Hypothalamus (tissue), 51 donors: ENCODE measurements at places on chromosomes 2 and 18.
A peak's percentile ranks its signal among the peaks of the same experiment; 100 is the strongest.

DNA sequence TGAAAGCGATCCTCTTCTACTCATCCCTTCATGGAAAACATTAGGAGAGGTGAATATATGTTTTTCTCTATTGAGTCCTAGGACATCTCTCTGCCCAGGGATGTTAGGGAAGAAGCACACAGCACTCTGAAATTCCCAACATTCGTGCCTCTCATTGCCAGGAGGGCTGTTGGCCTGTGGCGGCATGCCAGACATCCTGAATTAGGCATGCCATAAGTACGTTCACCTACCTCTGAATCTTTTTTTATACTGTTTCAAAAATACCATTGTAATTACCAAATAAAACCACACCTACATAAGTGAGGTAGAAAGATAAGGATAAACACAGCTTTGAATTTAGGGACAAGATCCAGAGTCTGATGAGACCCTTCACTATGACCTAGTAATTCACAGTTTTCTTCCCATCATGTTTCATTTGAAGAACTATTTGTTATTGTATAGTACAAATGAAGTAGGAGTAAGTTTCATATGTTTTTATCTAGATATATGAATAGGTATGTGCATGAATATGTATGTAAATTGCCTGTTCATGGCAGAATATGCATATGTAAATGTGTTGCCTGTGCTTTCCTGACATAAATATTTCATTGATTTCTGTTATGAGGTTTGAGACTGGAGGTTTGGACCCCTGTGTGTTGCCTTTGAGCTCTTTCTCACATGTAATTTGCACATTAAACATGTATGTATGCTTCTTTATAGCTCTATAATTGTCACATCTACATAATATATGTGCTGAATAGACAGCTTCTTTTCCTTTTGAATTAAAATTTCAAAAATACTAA lies 66.6 kb upstream of the STAM2 start:
- no peak for DNase-seq

DNA sequence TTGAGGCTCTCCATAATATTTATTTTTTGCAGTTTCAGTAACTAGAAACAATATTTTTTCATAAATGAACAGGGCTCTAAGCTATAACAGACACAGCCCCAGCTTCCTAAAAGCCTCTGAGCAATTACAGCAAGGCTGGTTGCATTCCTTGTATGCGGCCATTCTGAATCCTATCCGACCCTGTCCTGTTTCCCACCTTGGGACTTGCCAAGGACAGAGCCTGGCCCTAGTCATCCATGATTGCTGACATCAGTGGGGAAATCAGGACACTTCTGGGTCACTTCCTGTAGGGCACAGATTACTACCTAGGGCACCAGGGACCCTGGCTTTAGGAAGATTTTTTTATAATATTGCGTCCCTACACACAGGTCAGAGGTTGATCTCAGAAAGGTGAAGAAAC lies 5.5 kb downstream of the TMEM177 start:
- DNase-seq: no peak

DNA sequence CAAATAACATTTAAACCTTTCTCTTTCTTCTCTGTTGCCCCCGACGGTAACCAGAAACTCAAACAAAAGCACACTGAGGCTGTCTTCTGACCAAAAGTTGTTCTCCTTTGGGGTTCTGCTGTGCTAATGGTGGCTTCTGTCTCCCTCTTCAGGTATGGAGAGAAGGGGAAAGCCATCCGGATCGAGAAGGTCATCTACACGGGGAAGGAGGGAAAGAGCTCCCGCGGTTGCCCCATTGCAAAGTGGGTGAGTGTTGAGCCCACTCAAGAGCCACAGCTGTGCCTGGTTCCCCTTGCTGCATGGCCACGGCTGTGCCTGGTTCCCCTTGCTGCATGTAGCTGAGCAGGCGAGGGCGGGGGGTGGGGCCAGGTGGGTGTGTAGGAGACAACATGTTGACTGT lies 67.4 kb downstream of the BOLA3 start:
- no peak for DNase-seq

DNA sequence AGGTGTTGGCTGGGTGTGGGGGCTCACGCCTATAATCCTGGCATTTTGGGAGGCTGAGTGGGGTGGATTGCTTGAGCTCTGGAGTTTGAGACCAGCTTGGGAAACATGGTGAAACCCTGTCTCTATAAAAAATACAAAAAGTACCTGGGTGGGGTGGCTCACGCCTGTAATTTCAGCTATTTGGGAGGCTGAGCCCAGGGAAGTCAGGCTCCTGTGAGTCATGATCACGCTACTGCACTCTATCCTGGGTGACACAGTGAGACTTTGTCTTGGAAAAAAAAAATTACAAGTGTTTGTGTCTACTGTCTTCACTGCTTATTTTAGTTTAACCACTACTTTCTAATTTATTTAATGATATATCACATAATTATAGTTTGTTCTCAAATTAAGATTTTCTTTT lies 62.7 kb upstream of the DOCK10 start:
- no peak for DNase-seq

GRCh38 chr2:174176898-174177297 lies 71.4 kb downstream of the OLA1 start:
- DNase-seq: no peak

- DNase-seq: no peak
Observed at GRCh38 chr2:118056165-118056534, 32.1 kb upstream of the INSIG2 start.

DNA sequence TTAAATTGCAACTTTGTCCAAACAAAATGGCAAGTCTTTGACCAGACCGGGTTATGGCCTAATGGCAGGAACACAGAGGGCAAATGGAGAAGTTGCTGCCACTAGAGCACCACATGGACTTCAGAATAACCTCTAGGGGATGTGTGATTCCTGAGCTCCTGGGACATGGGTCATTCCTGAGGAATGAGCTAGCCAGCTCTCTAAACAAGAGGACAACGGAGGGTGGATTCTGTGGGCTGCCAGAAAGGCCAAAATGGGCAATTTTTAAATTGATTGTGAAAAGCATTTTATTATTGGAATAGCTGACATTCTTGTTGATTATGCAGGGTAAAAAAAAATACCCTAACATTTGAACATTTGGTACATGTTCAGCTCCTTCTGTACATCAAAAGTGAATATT lies 109.8 kb upstream of the FZD5 start:
- no peak for DNase-seq

GRCh38 chr2:20516291-20516645 lies 69.4 kb downstream of the RHOB start:
- DNase-seq: no peak

- no peak for DNase-seq
Observed at GRCh38 chr2:83953697-83954096, 505.4 kb downstream of the SUCLG1 start.

GRCh38 chr2:50042771-50043170 lies 888.5 kb upstream of the FSHR start:
- no peak for DNase-seq

- DNase-seq: no peak
Observed at GRCh38 chr2:193695367-193695766, 1500.6 kb upstream of the TMEFF2 start.

- no peak for DNase-seq
Observed at GRCh38 chr18:2087877-2088673, 483.2 kb downstream of the METTL4 start.

GRCh38 chr2:181430406-181431118 lies 26.6 kb upstream of the ITGA4 start:
- no peak for DNase-seq

- DNase-seq: no peak
Observed at GRCh38 chr2:168751104-168751740, 51.2 kb upstream of the NOSTRIN start.

GRCh38 chr2:47539228-47539627 lies 136.3 kb downstream of the MSH2 start:
- DNase-seq: no peak

GRCh38 chr18:34901299-34901698 lies 139.9 kb upstream of the MAPRE2 start:
- DNase-seq: no peak

GRCh38 chr18:9719421-9719981 lies 11.4 kb downstream of the RAB31 start:
- peak; percentile 67 for DNase-seq

DNA sequence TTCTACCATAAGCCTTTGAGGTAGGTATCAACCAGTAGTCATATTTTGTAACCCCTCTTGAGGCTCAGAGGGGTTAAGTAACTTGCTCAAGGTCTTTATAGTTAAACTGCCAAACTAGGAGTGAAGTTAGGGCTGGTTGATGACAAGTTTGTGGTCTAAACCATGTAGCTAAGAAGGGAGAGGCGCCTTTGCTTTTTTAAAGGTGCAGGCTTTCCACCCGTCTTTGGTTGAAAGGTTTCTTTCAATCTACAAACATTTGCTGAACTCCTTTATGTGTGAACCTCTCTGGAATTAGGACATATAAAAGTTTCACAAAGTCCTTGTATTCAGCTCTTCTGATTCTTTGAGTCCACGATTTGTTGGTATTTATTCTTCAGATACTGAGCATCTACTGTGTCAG lies 2.4 kb upstream of the MTA3 start:
- no peak for DNase-seq

DNA sequence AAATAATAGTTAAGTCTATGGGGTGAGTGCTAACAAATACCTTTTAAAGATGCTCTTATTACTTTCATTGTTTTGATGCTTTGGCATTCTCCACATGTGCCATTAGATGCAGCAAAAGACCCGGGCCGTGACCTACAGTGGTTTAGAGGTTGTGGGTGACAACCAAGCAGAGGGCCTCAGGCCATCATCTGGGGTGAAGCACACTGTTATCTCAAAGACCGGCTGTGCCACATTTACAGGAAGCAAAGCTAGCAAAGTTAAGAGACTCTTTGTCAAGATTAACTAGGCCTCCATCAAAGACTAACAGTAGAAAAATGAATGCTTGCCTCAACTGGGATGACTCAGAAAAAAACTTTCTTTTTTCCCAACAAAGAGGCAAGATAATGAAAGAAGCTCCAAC lies 695.3 kb downstream of the SATB2 start:
- DNase-seq: no peak

- no peak for DNase-seq
Observed at GRCh38 chr2:65541773-65542172, 109.4 kb upstream of the SPRED2 start.

DNA sequence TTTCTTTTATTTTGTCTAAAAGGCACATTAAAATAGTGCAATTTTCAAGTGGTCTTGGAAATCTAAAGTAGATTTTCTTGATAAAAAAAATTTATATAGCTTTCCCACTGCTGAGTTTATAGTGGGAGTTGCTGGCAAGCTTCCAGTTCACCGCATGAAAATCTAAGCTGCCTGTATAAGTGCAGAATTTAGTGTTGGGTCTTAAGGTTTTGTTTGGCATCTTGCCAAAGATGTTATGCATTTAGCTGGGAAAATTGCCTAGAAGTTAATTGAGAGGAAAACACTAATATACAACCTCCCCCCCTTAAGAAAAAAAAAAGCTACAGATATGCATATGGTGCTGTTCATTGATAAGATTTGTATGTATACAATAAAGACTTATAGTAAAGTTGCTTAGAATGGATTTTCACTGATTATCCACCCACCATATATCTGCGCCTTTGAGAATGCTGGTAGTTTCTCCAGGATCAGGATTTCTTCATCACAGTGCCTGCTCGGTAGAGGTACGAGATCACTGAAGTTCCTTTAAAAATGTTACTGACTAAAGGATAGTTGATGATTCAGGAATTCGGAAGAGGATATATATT lies 803.2 kb upstream of the POU3F3 start:
- no peak for DNase-seq

DNA sequence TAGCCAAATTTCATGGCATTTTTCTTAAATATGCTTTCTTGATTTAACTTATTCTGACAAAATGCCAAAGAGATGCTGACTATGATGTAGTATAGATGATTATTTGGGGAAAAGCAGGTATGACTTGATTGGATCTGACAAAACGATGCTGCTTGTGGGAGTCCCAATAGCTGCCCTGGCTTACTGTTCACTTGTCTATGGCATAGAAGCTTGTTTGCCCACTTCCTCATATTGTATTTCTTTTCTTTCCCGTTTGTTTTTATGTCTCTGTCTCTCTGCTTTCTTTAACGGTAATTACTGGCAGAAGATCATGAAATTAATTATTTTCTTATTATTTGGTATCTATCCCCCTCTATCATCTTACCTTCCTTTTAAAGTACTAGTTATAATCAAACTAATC lies 43.0 kb downstream of the EPC2 start:
- DNase-seq: no peak

DNA sequence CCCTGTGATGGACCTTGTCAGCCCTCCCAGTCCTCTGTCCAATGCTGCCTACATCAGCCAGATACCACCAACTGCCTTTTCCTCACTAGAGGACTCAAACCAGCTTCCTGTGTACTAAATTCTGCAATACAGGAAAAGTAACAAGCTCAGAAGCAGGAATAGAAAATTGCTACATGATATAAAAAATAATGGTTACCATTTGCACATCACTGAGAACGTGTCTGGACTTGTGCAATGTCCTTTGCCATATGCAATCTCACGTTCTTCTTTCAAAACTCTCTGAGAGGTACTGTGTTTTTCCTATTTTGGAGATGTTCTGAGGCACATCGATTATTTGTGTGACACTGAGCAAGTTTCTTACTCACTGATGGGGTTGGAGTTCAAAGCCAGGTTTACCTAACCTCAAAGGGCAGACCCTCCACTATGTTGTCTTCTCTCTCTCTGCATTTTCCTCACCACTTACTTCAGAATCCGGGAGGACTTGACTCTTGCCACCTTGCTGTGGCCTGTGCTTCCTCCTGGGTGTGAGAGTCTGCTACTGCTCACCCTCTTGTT lies 12.1 kb downstream of the UPP2 start:
- DNase-seq: no peak

DNA sequence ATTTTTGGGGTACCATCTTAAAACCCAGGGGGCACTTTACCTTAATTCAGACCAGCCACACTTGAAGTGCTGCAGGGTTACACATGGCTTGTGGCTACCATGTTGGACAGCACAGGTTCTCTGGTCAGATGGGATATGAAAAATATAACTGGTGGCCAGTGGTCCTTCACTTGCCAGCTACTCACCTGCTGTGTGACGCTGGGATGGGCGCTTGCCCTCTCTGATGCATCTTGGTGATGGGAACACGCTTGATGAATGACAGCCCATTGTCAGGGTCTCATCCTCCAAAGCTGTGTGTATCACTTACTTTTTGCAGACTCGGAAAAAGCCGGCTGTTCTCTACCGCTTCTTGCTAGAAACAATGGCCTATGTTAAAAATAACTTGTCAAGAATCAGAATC lies 22.5 kb downstream of the HJURP start:
- DNase-seq: no peak

DNA sequence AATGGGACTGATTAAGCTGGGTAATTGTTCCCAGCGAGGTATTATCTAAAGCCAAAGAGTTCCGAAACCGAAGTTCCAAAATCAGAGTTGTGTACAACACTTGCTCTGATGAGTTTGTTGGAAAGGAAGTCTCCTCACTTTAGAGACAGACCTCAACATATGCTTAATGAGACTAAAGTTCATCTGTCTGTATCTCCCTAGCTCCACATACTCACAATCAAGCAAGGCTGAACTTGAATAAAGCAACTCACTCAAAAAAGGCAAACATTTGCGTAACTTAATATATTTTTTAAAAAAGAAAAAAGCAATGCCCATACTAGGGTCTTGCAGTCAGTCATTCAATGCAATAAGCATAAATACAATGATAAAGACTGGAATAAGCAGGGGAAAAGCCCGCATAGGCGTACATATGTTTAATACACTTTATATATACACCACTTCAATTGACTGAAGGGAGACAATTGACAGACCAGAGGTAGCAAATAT lies 60.0 kb downstream of the IRS1 start:
- DNase-seq: no peak
